RPMI7951 (cell line): ENCODE measurements at places on chromosomes 3 and 15.

- DNase-seq = peak; percentile 3
Measured at GRCh38 chr15:53872410-53872809, 105.8 kb upstream of the UNC13C start.

GRCh38 chr3:159800434-159801155 lies 188.0 kb upstream of the IL12A start:
- no peak for DNase-seq

DNA sequence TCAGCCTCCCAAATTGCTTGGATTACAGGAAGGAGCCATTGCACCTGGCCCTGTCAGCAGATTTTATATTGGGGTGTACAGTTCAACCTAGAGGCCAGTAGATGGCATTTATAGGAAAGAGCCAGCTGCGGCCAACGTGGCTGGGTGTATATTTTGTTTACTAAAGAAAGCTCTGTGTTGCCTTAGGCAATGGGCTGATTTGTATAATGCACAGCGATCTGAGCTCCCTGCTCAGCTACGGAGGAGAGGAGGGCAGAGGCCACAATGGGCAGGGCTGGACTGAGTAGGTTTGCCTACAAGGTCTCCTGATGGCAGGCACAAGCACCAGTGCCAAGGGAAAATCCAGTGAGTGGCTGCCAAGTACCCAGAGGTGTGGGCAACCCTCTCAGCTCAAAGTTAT lies 282.4 kb downstream of the ARPP21 start:
- peak; percentile 11 for DNase-seq

- DNase-seq = no peak
Measured at GRCh38 chr15:55574096-55574495, 14.0 kb downstream of the PYGO1 start.

DNA sequence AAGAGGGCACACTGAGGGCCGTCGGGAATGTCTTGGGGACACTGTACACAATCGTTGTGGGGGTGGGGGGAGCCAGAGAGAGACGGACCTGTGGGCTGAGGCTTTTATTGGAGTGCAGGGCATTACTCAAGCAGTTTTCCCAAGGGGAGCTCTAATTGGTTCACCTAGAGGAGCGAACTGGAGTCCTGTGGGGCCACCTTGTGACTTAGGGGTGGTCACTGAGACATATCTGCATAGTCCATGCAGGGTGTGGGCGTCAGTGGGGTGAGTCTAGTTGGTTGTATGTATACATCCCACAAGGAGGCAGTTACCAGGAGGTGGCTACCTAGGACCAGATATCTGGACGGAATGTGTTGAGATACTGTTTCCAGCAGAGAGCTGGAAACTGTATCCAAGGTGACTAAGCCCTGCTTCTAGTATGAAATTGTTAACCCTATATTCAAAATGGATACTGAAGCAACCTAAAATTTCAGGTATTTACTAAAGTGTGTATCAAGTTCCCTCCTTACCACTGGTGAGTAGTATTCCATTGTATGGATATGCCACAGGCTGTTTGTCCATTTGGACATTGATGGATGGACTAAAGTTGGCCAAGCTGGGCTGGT lies 2.6 kb upstream of the PIGZ start:
- DNase-seq = peak; percentile 13

- peak; percentile 18 for DNase-seq
Measured at GRCh38 chr3:186976837-186977750, 46.8 kb downstream of the ST6GAL1 start.

- DNase-seq = no peak
Measured at GRCh38 chr15:64987136-64987535, 2.6 kb downstream of the SPG21 start.

DNA sequence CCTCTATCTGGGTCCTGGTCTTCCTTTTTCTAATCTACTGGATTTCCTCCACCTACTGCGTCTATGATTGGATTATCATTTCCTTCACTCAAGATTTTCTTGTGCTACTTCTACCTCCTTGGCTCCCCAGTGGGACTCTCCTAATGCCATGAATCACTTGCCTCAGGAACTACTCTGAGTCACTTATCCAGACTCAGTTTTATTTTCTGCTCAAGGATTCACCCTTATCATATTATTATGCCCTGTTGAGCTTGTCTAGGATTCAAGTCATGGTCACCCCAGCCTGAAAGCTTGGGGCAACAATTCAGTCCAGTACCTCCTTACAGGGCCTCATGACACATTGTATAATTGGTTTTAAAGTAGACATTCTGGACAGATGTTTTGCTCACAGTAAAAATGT lies 968.1 kb downstream of the ROBO1 start:
- DNase-seq = peak; percentile 57

GRCh38 chr3:181316482-181316881 lies 326.9 kb upstream of the DNAJC19 start:
- DNase-seq = no peak

DNA sequence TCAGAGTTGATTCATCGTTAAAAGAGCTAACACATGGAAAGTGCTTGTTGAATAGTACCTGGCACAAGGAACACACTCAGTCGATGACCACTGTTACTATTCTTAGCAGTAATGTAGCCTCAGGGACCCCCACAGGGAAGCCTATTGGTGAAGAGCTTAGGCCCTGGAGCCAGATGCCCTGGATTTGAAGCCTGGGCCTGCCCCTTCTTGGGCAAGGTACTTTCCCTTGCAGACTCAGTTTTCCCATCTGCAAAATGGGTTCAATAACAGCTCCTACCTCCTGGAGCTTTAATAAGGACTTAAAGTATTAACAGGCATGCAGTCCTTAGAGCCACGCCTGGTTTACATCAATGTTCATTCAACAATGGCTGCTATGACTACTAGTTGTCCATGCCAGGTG lies 96.9 kb upstream of the WNT5A start:
- no peak for DNase-seq

- peak; percentile 41 for DNase-seq
Measured at GRCh38 chr3:98777801-98778220, 14.7 kb downstream of the ST3GAL6 start.

DNA sequence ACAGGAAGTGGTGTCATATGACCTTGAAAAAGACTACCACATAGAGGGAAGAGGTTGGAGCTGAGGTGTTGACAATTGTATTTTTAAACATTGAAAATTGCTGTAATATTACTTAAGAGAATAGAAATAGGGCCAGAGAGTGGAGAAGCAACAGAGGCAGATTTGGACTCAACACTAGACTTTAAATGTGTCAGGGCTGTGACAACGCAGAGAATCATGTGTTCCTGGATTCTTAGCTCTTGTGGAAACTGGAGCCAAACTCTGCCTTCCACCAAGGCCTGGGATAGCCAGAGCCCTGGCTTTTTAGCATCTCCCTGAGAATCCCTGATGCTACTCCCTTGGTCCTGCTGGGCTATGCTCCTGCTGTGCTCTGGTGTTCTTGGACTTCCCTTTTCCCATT lies 277.5 kb downstream of the KCNH8 start:
- no peak for DNase-seq

GRCh38 chr15:75407083-75407482 lies 38.7 kb upstream of the MAN2C1 start:
- DNase-seq = no peak

DNA sequence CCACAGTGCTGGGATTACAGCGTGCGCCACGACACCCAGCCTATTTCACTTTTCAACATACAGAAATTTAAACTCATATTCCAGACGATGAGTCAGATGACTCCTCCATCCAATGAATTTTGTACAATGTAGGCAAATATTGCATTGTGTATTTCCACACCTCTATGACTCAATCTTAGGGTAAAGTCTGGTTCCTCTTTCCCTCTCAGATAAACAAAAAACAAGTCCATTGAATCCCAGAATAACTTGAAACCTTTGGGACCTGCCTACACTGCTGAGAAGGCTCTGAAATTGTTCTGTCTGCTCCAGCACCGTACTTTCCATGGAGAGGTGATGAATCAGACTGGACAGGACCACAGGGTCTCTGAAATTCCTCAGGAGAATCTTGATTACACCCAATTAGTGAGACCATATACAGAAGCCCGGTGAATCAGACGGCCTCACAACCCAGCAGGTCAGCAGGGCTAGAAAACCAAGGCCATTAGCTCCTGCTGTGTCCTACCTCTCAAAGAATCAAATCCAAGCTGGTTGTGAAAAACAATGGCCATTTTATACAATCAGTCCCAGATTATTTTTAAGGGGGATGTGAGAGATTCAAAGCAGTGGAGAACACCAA lies 112.6 kb downstream of the ERC2 start:
- DNase-seq = no peak

GRCh38 chr15:78207641-78208340 lies 26.6 kb downstream of the ACSBG1 start:
- DNase-seq = no peak

DNA sequence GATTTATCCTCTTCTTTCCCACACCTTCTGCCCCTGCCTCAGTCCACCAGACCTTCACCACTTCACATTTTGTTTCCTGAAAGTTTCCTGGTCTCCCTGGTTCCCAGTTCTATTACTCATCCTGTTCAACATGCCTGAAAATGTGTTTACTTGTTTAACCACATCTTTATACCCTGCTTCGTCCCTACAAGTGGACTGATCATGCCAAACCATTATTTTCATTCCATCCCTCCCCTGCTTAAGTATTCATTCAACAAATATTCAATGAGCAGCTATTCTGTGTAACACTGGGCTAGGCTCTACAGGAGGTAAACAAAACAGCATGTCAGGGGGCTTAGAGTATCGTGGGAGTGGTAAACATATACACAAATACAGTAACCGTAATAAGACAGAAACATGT lies 5.5 kb downstream of the MYO5A start:
- DNase-seq = peak; percentile 67

DNA sequence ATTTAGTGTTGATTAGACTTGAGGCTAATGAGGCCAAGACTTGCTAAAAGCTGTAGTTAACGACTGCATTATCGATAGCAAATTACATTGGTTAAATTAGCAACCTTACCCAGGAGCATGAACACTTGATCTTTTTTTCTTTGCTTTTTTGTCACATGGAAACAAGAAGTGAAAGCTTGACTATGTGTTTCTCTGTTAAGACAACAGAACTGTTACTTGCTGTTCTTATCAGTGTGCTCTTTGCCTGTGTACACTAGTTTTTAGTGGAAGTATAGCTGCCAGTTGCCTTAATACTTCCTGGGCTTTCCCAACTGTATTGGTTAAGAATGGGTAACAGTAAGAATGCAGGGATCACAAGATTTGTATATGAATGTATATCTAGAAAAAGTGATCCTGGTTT lies 625.5 kb downstream of the NAALADL2 start:
- DNase-seq = no peak

DNA sequence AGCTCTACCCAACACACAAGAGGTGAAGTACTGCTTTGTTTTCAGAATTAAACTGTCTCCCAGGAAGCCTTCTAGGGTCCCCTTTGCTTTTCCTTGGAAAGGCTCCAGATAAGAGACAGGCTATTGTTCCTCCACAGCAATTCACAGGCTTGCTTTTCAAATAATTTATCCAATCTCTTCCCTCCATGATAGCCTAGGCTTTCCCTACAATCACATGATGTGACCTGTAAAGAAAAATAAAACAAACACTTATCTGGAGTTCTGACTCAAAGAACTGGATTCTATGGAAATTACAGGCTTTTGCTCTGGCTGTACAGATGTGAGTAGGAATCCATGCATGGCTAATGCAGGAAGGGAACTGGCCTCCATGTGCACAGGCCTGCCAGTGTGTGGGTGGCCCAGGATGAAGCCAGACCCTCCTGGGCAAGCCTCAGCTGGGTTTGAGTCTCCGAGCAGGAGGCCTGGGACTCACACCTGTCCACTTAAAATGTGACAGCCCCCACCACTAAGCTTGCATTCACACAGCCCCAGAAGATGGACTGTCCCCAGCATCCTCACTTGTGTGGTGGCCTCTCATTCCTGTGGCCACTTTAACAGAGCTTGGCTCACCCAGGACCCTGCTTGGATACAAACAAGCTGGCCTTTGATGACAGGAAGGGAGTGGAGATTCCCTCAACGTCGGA lies 75.8 kb upstream of the LEKR1 start:
- DNase-seq = peak; percentile 90

GRCh38 chr3:158420654-158421396 lies 150.2 kb upstream of the MLF1 start:
- peak; percentile 48 for DNase-seq

DNA sequence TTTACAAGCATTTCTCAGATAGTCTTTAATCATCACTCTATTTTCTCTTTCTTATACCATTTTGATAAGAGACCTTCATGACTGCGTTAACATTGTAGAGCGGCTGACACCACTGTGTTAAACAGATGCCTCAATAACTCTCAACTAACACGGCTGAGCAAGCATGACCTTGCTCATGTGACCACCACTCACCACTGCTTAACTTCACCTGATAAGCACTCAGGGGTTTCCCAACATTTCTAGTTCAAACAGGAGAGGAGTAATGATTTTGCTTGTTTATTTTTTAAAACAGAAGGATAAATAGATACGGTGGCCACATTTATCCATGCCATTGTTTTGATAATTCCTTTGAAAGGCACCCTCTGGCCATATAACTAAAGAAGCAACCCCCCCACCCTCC lies 37.7 kb upstream of the TMEM45A start:
- DNase-seq = no peak

DNA sequence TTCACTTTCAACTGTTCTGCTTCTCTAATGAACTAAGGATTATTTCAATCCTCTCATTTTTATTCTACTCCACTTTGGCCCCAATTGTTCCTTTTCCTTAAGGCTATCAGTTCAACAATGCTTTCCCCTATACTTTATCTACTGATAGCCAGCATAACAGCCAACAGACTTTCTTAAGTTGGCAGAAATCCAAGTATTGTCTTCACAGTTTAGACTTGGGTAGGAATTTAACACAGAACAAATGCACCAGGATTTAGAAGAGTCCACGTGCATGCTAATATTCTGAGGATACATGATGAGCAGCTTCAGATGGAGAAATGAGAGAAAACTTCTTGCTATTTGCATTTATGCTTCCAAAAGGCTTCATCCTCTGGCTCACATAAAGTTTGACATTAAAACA lies 54.8 kb downstream of the FBN1 start:
- DNase-seq = no peak

DNA sequence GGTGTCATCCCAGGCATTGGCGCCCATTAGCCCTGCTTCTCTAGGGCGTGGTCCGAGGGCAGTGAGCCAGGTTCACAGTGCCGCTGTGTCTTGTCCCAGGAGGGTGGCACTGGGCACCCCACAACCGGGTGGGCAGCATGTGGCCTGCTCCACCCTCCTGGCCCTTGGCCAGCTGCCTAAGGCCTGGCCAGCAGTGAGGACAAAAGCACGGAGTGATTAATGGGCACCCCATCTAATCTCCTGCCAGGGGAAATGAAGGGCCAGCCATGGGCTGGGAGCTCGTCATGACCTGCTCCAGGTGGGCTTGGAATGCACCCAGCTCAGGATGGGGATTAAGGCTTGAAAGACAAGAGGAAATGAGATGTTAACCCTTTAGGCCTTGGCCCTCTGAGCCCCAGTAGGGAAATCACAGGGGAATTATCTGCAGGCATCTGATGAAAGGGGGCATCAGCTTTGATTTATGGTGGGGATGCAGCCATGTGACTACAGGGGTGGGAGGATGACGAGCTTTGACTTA lies 5.2 kb downstream of the THSD4 start:
- no peak for DNase-seq

DNA sequence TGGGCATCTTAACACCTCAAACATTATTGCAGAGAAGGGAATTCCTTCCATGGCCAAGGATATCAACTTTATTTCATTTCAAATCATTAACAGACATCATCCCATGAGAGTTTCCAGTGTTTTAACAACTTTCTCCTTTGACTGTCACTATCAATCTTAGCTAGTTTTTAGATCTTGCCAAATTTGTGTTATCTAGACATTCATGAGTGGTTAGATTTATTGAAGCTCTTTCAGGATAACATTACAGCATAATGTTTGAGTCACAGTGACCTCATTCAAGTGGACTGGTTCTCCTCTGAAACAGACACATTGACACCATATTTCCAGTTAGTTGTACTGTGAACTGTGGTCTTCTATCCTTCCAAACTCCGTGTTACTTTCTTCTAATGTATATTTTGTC lies 8.6 kb upstream of the TNFAIP8L3 start:
- DNase-seq = peak; percentile 80

GRCh38 chr15:70156671-70157271 lies 59.1 kb upstream of the TLE3 start:
- peak; percentile 71 for DNase-seq
